Caki2 (cell line): ENCODE measurements at places on chromosomes 4 and X.

GRCh38 chrX:99469439-99469838 is 940.6 kb downstream of the PCDH19 start:
- no peak for DNase-seq

DNA sequence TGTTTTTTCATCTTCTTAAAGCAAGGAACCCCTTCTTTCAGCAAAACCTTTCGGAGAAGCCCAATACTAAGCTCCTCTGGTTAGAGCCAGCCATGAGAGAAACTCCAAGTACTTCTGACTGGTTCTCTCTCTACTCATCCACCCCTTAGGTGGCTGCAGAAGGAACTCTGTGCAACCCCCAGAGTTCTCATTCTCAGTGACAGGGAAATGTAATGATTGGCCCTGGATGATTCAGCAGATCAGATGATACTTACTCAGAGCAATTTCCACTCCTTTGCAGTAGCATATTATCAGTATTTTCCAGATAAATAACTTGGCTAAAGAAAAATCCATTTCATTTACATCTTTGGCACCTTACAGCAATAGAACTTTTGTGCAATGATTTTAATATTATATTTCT is 3.2 kb downstream of the SPP1 start:
- peak; percentile 78 for DNase-seq

DNA sequence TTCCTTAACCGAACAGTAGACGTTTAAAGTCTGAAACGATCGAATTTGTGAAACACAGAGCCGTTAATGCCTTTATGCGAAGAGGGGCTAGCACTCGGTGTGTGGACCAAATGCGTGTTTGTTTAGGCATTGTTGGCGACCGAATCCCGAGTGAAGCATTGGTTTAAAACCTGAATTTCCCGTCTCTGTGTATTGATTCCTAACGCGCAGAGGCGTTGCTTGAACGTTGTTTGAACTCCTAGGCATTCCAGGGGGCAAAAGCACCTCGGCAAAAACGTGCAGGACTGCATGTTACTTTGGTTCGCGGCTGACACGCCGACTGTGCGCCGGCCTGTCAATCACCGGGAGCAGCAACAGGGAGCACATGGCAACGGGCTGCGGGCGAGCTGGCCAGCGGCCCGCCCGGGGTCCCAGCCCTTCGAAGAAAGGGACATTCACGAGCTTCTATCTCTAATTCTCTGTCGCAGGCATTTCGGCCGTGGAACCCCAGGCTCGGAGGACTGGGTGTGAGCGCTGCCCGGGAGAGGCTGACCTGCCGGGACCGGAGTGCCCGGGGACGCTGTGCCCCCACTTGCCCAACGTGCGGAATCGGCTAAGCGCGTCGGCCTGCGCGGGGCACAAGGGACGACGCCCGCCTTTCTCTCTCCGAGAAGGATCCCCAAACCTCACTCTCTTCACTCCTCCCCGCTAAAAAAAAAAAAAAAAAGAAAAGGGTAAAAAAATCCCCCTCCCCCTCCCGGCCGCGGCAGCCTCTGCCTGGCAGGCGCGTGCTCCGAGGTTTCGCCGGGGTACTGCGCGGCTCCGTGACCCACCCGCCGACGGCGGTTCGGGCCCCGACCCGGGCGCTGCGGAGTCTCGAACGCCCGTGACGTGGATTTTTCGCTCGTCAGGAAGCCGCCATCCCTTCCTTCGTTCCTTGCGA is 810 bp downstream of the SPRY1 start:
- peak; percentile 74 for DNase-seq

DNA sequence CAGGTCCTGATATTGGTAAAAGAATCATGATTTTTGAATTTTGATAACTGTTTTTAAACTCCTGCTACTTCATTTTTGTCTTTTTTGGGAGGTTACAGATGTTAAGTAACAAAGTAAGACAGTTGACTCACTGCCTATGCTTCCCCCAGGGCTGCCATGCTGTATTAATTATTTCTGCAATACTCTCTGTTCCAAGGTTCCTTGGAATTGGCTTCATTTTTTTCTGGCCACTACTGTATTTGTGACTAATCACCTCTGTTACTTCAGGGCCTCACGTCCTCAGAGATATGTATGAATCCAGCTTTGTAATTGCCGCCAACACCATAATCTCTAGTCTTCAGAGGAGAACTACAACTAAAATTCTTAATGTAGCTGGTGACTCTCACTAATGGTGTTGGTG is 1729.3 kb downstream of the C4orf33 start:
- DNase-seq = no peak

DNA sequence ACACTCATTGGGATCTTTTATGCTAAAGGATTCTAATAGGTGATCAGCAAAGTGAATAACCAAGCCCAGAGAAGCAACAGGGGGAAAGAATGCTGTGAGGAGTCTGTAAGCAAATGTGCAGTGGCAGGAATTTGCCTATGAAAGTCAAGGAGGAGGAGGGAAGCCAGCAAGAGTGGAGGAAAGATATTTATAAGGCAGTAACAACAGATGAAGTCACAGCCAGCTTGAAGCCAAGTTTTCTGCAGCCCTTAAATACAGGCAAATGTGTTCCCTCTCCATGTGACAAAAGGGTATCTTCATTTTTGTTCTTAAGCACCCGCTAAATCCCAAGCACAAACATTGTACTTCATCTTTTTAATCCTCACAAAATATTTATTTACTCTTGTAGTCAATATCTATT is 275.0 kb upstream of the CLNK start:
- no peak for DNase-seq

- DNase-seq = no peak
Observed at GRCh38 chrX:64097891-64098290, 107.6 kb downstream of the AMER1 start.

- DNase-seq = no peak
Observed at GRCh38 chrX:155544881-155545280, 67.9 kb downstream of the TMLHE start.

DNA sequence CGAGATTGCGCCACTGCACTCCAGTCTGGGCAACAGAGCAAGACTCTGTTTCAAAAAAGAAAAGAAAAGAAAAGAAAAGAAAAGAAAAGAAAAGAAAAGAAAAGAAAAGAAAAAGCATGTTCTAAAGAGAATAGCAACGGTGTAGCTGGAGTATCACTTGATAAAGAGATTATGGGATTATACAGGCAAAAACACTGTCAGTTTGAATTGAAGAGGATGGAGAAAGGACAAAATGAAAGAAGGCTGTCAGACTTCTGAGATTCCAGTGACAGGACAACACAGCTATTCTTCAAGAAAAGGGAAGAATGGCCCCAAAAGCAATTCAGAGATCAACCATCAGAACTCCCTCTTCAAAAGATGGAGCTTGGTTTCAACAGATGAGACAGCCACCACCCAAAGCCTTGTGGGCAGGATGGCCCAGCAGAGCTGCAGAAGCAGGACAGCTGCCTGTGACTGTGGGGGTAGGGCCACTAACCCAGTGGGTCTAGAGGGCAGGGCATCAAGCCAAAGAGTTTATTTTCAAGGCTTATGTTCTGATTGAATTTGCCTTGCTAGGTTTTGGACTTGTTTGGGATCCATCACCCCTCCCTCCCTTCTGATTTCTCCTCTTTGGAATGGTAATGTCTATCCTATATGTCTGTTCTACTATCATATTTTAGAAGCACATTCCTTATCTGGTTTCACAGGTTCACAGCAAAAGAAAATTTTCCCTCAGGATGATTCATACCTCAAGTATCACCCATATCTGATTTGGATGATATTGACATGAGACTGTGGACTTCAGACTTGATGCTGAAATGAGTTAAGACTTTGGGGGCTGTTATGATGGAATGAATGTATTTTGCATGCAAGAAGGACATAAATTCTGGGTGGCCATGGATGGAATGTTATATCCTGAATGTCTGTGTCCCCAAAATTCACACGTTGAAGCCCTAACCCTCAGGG is 17.5 kb downstream of the RFC1 start:
- no peak for DNase-seq

DNA sequence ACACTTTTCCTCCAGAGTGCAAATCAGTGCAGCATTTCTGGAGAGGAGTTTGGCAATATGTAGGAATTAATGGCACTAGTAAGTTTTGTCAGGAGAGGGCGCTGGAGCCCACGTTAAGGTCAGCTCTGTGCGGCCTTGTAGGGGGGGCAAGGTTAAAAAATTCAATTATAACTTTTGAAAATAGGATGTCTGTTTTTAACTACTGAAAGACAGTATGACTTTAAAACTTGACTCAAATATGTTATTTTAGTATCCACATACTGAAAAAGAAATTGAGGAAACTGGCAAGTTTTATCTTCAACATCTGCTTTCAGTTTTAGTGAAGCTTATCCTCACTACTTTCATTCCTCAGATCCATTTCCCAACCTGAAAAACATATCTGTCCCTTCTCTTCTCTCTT is 30.9 kb upstream of the HSD17B13 start:
- peak; percentile 30 for DNase-seq

GRCh38 chr4:75180790-75181776 is 248.2 kb downstream of the PARM1 start:
- DNase-seq = no peak

DNA sequence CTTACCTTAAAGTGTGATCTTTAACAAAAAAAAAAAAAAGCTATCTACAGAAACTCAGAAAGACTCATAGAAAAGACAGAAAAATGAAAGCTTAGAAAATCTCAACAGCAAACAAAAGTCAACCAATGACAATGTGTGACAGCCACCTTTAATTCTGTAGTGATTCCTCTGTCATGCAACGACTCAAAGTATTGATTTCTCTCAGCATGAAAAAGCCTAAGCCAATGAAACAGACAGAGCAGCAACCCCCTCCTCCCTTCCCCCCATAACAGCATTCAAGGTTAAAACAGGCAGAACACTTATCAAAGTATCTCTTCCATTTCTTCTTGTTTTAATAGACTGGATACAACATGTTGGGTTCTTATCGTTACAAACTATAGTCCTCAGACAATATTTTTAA is 112.5 kb downstream of the MAB21L2 start:
- no peak for DNase-seq
